ENCODE measurements at places on chromosomes 5 and 9.
A peak's percentile ranks its signal among the peaks of the same experiment; 100 is the strongest.

DNA sequence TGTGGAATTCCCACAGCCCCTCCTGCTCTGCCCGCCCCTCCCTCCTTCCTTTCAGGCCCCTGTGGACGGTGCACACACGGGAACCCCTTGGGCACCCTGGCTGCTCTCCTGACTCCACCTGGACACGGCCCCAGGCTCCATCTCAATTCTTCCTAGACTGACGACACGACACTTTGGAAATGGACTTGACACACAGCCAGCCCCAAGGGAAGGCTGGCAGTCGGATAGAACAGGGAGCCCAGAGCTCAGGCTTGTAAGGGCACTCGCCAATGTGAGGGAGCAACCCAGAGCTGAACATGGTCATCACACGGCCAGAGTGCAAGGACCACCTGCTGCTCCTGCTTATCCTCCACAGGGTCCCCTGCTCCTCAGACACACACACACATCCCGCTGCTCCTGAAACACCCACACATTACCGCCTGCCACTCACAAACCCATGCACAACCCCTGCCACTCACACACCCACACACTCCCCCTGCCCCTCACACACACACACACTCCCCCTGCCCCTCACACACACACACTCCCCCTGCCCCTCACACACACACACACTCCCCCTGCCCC is 8.9 kb downstream of the SLC9A3 start:
- DNase-seq: no peak

DNA sequence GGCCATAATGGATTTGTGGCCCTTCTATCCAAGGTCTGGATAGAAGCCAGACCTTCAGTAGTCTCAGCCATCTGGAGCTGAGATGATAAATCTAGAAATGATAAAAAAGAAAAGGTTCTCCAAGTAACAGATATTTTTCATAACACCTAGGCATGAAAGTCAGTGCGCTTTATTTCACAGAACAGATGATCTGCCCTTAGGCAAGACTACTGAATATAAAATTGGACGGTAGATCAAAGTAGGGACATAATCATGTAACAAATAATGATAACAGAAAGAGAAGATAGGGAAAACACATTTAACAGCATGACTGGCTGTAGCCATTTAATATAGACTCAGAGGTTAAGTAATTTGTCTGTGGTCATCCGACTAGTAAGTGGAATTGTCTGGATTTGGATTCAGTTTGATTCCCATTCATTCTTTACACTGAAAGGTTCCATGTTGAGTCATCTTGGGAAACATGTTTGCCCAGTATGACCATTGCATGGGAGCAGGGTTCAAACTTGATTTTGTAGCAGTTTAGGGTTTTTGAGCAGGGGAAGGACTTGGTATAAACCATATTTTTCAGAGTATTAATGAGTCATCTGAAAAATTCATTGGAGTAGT is 4.1 kb upstream of the CAVIN4 start:
- DNase-seq: no peak

- no peak for DNase-seq
Measured at GRCh38 chr9:18137815-18138214, 336.1 kb upstream of the ADAMTSL1 start.

DNA sequence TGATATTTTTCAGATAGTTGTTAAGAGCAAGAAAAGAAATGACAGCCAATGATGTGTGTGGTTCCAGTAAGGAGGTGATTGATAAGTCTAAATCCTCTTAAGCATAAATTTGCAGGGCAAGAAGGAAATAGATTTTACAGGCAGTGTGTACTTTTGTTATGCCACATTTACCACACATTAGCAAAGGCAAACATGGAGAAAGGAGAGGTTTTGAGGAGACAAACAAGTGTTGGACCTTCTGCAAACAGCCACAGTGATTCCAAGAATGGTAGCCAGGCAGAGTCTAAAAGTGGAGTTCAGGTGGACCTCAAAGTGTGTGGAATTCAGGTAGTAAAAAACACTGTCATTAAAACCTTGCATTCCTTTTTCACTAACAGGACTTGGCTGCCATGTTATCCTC is 295.9 kb upstream of the ITGA1 start:
- no peak for DNase-seq

DNA sequence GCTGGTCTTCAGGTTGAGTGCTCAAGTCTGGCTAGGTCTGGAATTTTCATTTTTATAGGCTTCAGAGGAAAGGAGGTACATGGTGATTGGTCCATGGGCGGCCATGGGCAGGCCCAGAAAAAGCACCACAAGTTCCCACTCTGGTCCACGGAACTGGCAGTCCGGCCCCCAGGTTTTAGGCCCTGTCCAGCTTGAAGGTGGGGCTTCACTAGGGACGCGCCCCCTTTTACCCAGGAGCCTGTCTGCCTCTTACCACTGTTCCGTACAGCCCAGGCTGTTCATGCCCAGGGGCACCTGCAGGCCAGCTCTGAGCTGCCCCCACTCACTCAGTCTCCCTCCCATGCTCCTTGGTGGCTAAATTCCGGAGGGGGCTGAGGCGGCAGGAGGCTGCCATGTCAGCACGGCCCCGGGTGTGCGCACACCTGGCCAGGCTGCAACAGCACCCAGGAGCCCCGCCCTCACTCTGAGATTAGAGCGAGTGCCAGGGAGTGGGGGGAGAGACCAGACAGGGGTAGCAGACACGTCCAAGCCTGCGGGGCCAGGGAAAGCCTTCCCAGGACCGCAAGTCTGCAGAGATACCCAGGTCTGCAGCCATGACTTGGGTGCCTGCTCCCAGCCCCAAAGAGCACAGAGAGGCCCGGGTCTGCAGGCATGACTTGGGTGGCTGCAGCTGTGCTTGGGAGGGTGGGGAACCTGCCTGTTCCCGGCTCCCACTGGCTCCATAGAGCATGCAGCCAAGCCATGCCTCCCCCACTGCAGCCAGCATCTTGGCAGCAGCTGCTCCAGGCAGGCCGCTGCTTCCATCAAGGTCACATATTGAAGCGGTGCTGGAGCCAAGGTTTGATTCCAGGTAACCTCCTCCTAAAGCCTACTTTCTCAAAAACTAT is 390.2 kb upstream of the SGCD start:
- DNase-seq: no peak

DNA sequence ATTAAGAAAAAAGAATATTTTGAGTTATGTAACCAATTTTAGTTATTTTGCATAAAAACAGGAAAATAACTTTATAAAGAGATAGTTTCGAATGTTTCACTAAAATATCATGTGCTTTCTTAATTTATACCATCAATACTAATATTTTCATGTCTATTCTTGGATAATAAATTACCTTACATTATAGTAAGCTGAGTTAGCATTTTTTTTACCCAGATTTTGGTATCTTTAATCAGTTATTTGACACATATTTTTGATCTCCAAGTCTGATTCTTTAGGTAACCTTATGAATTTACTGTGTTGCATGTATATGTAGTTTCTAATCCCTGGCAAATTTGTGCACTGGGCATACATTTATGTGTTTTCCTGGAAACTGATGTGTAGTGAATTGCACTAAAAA is 138.0 kb downstream of the KDM4C start:
- no peak for DNase-seq

- DNase-seq: no peak
Measured at GRCh38 chr5:77853353-77853907, 77.3 kb upstream of the TBCA start.

GRCh38 chr9:90288275-90288639 is 354.4 kb downstream of the DIRAS2 start:
- DNase-seq: no peak

DNA sequence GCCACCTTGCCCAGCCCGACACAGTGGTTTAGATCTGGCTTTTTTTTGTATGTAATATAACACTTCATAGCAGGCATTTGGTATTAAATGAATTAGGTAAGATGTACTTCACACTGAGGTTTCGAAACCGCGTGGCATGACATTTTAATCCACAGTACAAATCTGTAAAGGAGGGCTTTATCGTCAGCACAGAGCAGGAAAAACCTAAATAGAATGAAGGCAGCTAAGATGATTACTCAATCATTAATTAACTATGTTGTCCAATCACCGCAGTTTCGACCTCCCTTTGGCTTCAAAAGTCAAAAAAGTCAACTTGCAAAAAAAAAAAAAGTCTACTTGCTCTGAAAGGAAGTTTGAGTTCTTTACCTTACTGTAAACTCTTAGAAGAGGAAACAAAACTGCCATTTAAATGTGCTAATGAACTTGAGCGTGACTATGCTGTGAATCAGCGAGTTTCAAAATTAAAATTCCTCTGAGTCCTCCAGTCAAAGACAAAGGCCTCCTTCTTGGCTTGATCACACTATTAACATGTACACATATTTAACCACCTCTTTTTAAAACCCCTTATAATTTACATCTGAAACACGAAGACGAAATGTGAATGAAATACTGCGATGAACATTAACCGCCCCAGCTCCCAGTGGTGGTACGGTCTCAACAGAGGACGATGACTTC is 698 bp upstream of the SEC24A start:
- DNase-seq: no peak

- DNase-seq: no peak
Measured at GRCh38 chr5:142686968-142687367, 1.1 kb upstream of the FGF1 start.

- no peak for DNase-seq
Measured at GRCh38 chr9:86735772-86736458, 211.4 kb downstream of the GAS1 start.

- DNase-seq: no peak
Measured at GRCh38 chr5:180315762-180316212, 23.9 kb upstream of the MAPK9 start.

GRCh38 chr5:78753093-78753531 is 104.5 kb upstream of the LHFPL2 start:
- DNase-seq: no peak

GRCh38 chr9:120909904-120910303 is 16.7 kb downstream of the TRAF1 start:
- no peak for DNase-seq

DNA sequence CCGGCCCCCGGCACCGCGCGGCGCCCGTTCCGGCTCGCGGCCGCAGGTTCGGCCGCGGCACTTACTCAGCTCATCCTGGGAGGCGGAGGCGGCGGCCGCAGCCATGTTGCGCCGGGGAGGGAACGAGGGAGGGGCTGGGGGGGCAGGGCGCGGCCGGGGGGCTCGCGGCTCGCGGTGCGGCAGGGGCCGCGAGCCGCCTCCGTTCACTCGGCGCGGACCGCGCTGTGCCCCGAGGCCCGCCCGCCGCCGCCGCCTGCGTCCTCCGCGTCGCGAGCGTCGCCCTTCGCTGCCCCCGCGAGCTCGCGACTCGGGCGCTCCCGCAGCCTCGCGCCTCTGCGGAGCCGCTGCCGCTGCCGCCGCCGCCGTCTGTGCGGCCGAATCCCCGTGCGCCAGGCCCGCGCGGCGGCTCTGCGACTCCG is 735 bp downstream of the ECPAS start:
- DNase-seq: no peak

DNA sequence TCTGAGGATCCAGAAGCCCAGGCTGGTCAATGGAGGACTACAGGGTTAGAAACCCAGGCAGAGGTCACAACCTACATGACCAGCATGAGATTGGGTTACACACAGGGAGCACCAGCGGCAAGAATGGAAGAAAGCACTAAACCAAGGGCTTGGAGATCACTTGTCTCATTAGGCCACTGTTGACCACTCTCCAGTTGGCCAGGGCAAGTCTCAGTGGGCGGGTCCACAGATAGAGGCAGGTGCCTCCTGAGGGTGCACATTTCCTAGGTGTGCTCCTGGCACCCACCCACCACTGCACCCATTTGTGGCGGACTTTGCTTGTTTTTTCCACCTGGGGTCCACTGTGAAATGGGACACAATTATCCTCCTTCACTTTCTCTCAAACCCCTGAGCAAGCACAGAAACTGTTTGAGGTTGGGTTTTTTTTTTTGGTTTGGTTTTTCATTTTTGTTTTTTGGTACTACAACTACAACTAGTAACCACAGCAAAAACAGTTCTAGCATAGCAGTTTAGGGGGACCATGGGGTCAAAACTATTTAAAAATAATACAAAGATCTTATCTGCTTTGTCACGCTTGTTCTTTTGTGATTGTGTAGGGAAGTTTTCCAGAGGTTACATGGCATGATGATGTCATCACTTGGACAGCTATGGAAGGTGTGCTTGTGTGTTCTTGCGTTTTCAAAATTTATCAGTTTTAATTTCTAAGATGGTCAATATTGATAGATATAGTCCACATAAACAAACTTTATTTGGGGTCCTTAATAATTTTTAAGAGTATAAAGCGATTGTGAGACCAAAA is 6.1 kb downstream of the NPR2 start:
- no peak for DNase-seq

GRCh38 chr5:137379555-137380286 is 119.4 kb downstream of the SPOCK1 start:
- DNase-seq: no peak

DNA sequence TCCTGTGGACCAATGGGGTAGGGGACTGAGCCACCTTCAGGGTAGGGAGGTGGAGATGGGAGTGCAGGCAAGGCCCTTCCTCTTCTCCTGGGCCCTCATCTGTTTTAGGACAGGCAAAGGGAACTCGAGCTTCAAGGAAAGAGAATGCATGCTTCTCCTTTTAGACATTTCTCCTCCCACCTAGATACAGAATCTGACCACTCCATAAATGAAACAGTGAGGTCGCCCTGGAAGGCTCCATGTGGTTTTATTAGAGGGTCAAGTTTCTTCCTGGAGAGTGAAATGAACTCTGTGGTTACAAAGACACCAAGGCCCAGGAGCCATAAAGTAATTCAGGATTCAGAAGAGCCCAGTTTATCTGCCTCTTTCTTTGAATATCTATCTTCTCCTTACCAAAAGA is 14.9 kb downstream of the LHFPL2 start:
- peak; percentile 58 for DNase-seq

GRCh38 chr5:66769030-66769733 is 173.0 kb downstream of the MAST4 start:
- DNase-seq: no peak

DNA sequence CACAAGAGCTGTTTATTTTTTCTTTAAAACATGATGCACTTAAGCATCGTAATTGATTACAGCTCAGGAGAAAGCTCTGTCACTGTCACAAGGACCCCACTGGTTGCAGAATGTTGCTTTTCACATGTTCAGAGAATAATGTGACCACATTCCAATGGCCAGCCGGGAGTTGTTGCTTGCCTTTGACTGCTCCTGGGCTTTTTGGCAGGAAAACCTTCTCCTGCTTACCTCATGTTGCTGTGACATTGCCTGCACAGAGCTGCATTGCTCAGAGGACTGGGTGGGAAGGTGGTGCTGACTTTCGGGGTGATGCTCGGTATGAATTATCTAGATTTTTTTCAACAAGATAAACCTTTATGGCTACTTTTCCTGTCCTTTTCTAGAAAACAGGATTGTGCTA is 88.2 kb downstream of the PALM2AKAP2 start:
- DNase-seq: no peak

GRCh38 chr5:91189480-91190313 is 193.4 kb downstream of the ARRDC3 start:
- DNase-seq: peak; percentile 65

DNA sequence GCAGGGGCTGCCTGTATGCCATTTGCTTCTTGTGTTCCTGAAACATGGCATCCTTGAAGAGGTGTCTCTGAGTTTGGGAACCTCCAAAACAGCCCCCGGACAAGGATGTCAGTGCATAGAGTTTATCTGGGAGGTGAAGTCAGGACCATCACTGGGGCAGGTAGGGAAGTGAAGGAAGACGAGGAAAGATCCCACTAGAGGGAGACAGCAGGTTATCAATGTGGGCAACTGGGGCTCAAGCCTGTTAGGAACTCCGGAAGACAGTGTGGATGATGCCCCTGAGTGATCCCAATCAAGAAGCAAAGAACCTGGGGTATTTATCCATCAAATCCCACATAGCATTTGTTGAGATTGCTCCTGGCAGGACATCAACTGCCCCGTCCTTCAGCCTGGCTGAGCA is 233.1 kb downstream of the AGTPBP1 start:
- DNase-seq: no peak

All from BJ (cell line).